Stimulated activated CD4-positive, alpha-beta T cell treated with anti-CD3 and anti-CD28 coated beads, Interleukin-2, amount 100 ng/mL, for 24 hours (primary cell): ENCODE measurements at places on chromosomes 1 and 21.

DNA sequence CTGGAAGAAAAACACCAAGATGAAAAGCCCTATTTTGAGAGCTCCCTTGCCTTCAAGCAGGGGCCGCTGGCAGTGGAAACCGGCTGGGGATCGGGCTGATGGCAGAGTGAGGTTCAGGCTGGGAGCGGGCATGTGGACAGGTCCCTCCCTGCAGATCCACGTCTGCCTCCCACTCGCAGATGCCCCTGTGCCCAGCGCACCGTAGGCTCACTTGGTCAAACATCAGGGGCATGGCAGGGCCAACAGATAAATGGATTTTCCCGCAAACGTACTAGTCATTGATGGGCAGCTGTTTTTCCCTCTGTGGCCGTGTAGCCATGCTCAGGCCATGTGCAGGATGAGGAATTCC is 6.6 kb upstream of the C1orf174 start:
- DNase-seq: no peak

GRCh38 chr1:147591261-147591891 is 50.1 kb downstream of the BCL9 start:
- DNase-seq: no peak

DNA sequence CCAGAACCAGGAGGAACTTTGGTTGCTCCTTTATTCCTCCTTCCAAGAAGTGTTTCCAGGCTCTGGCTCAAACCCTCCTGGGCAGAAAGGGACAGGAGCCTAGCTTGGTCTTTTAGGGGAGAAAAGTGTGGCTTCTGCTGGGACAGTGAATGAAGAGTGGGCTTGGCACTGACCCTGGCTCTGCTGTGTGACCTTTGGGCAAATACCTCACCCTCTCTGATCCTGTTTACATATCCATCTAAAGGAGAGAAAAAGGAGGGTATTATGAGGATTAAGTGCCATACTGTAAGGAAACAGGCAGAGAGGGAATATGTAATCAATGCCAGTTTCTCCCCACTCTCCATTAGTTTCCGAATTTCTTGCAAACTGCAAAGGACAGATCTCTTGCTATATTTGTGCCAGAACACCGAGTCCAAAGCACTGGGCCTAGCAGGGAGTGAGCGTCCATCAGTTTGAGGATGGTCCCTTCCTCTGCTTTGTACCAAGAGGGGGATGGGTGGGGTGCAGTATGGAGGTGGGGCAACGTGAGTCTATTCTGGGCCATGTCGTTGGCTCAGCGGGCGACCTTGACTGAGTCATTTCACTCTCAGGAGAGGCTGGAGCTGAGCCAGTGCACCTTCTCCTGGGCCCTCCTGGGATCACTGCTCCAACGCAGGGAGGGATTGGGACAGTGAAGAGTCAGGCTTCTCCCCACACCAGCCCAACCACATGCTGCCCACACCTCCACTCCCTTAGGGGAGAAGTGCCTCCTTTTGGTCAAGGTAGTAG is 38.4 kb downstream of the IGSF21 start:
- no peak for DNase-seq

GRCh38 chr1:93804412-93804811 is 74.6 kb downstream of the DNTTIP2 start:
- no peak for DNase-seq

GRCh38 chr1:212933815-212934471 is 16.4 kb upstream of the VASH2 start:
- DNase-seq: no peak
